ENCODE measurements at places on chromosomes 5 and 9. TPM values are rescaled to one million over a fixed set of nuclear protein-coding genes. Genes with fewer than 3 reads are reported as not detected.

DNA sequence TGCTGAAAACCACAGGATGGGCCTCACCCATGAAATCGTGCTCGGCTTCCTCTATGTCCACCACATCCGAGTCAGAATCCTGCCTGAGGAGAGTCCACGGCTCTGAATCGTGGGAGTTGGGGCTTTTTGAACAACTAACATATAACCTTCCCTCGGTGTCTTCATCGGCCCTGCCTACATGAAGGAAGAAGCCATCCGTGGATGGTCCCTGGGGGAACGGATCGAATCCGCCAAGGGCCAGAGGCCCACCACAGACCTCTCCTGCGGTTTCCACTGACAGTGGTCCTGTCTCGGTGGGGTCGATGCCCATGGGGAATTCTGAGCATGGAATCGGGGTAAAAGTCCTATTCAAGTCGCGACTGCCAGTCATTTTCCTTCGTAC is 85.0 kb downstream of the CAMSAP1 start:
- H3K27ac ChIP-seq, result no peak overlapping the region
- DNase-seq, result no peak
- H3K36me3 ChIP-seq, result peaks cover 52% of the 10 kb centered on the region
- no peaks in the 10 kb centered on the region for H3K4me1 ChIP-seq

GRCh38 chr5:156020647-156021046 is 306.3 kb upstream of the SGCD start:
- no peak overlapping the region for H3K4me3 ChIP-seq
- H3K4me1 ChIP-seq, result no peaks in the 10 kb centered on the region
- no peaks in the 10 kb centered on the region for H3K36me3 ChIP-seq
- no peak for DNase-seq
- no peak overlapping the region for H3K27ac ChIP-seq

DNA sequence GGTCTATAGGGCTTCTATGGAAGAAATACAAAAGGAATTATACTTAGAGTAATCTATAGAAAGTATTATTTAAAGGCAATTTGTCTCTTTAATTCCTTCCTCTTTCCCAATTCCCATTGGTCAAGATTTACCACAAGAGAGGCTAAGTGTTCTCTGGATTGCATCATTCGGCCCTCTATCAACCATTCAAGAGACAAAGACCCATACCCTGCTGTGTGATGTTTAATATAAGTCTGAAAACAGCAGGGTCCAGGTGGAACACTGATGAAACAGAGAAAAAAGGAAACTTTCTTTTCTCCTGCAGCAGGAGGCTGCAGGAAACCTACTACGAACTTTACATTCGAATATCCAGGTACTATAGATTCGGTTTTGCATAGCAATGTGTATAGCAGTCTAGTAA is 323.4 kb downstream of the CHSY3 start:
- DNase-seq, result no peak
- H3K27ac ChIP-seq, result no peak overlapping the region
- no peaks in the 10 kb centered on the region for H3K4me1 ChIP-seq
- H3K36me3 ChIP-seq, result no peaks in the 10 kb centered on the region

RXRA gene
- total RNA-seq, result 39.1 TPM

RANBP3L gene
- 0.73 TPM for total RNA-seq

Data from SJCRH30 (cell line).